GM23338 (cell line): ENCODE measurements at places on chromosomes 12 and 14.
A peak's percentile ranks its signal among the peaks of the same experiment; 100 is the strongest.

- no peak for DNase-seq
Measured at GRCh38 chr14:105299654-105300541, 903 bp downstream of the BRF1 start.

DNA sequence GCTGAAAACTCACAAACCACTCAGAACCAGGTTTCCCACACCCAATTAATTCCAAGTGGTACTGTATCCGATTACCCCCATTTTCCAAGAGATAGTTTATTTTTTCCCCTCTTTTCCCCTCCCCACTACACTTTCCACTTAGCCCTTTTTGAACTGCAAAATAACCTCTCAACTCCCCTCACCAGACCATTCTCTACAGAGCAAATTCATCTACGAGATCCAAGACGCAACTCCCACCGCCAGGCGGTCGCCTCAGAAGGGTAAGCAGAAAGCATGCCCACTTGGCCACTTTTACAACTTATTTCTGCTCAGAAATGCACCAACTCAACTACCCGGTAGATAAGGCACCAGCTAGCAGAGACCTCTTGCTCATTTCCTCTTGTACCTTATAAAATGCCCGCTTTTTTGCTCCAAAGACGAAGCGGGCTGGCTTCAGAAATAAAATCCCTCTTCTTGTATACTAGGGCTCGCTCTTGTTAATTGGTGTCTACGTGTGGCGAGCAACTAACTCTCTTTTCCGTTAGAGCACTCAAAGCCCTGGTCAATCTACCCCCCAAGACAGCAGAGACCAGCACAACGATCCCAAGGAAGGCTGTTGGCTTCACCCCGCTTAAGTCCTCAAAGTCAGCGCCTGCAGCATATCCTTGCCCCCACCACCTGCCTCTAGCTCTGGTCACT is 910 bp upstream of the SRP54 start:
- peak; percentile 43 for DNase-seq

DNA sequence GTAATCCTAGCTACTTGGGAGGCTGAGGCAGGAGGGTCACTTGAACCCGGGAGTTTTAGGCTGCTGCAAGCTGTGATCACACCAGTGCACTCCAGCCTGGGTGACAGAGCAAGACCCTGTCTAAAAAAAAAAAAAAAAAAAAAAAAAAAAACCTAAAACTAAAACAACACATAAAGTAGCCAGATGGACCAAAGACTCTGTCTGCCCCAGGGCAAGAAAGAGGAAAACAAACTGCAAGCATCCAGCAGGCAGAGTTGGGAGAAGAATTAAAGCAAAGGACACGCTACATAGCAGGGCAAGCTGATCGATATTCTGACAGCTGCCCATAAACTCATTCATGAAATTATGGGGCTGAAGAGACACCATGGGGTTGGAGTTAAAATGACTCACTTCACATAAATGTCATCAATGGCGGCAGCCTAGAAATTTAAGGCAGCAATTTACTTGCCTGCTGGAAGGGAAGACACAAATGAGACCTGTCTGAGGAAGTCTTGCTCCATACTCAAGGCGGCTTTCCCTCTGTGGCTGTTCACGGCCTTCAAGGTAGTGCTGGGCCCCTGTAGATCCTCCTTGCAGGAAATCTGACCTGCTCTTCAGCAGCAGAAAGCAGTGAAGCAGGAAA is 259.1 kb upstream of the FKBP4 start:
- no peak for DNase-seq

GRCh38 chr12:53231921-53232645 is at the start of gene RARG:
Gene RARG (minus strand): TSS chr12:53232209. CDS start chr12:53227545, 4,664 bp downstream.
- DNase-seq, result peak; percentile 77

- DNase-seq, result no peak
Measured at GRCh38 chr14:99006276-99006675, 265.7 kb downstream of the BCL11B start.

DNA sequence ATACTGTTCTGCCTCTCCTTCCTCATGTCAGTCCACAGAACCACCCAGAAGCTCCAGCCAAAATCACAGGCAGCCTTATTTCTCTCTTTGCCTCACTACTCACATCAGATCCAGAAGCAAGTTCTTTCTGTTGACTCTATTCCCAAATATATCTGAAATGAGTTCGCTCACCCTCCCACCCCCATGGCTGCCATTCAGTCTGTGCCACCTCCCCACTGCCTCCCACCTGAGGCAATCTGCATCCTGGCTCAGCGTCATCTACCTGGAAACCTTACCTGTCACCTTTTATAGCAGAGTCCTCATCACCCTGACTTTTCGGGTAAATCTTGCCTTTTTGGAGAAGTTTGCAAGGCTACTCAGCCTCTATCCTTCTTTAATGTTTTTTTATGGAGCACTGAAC is 501.8 kb downstream of the BCL11B start:
- DNase-seq, result no peak

DNA sequence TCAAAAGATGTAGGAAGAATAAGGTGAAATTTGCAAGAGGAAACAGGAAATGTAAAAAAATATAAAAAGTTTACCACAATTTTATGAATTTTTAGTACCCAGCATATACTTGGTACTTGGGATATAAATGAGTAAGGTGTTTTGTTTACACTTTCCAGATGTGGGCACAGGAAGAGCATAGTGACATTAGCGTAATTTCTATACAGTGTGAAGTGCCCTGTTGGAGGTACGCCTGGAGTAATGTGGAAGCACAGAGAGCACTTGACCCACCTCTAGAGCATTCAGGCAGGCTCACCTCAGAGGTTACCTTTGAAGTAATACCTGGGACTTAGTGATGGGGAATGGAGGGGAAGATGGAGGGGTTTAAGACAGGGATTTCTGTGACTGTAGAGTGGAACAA is 89.5 kb downstream of the AEBP2 start:
- DNase-seq, result no peak

DNA sequence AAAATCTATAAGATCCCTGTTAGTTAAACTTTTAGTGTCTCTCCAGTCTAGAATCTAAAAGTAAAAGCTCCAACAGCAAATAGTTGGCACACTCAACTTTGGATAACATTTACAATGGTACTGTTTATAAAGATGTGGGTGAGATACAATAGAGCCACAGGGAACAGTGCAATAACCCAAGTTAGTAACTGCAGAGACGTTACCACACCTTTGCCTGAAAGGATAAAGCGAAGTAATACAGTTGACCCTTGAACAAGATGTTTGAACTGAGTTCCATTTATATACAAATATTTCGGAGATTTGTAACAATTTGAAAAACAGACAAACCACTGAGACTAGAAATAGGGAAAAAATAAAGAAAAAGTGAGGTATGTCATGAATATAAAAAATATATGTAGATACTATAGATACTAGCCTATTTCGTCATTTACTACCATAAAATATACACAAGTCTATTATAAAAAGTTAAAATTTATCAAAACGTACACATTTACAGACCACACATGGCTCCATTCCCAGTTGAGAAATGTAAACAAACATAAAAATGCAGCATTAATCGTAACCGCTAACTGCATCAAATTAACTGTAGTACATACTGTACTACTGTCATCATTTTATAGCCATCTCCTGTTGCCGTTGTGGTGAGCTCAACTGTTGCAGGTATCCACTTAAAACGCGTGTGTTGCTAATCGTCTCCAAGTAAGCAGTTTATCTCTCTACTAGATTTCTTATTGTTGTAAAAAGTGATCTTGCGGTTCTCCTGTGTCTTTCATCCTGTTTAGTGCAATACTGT is 56.5 kb upstream of the HIF1A start:
- no peak for DNase-seq

- DNase-seq, result no peak
Measured at GRCh38 chr14:61225344-61225743, 55.8 kb downstream of the TMEM30B start.

- DNase-seq, result no peak
Measured at GRCh38 chr14:58662018-58662417, 24.3 kb downstream of the DACT1 start.

DNA sequence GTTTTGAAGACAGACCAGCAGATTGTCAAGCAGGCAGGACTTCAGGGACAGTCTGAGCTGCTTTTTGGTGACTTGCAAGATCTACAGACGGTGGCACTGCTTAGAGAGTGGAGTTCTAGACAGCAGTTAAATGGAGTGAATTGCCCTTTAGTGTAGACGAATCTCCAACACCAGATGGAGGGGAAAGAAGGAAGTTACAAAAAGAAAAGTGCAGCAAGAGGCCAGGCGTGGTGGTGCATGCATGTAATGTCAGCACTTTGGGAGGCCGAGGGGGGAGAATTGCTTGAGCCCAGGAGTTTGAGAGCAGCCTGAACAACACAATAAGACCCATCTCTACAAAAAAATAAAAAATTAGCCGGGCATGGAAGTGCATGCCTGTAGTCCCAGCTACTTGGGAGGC is 8.4 kb upstream of the HHIPL1 start:
- DNase-seq, result no peak

GRCh38 chr12:132686825-132687210 is 324 bp downstream of the POLE start:
- DNase-seq, result peak; percentile 48

- peak; percentile 39 for DNase-seq
Measured at GRCh38 chr14:75268633-75269550, 9.7 kb upstream of the FOS start.
